Activated CD4-positive, alpha-beta T cell treated with anti-CD3 and anti-CD28 coated beads for 48 hours (primary cell): ENCODE measurements at places on chromosomes 5 and 9.

DNA sequence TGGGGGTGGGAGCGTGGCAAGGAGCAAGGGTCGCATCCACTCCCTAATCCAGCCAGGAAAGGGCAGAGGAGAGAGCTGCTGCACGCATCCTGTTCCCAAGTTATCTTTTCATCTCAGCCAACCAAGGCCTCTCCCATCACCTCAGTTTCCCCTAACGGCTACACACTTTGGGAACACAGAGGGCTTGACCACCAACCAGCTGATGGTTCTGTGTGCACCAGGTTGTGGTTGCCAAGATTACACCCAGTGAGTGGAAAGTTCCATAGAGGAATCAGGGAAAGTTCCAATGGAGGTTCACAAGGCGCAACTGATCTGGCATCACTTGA lies 53.9 kb downstream of the ADAM19 start:
- DNase-seq = no peak

GRCh38 chr9:27665136-27665535 lies 91.9 kb upstream of the C9orf72 start:
- DNase-seq = no peak

- peak; percentile 90 for DNase-seq
Measured at GRCh38 chr5:149828161-149829011, 98.3 kb downstream of the PPARGC1B start.

GRCh38 chr9:115262477-115262876 lies 144.5 kb upstream of the TNC start:
- no peak for DNase-seq

GRCh38 chr9:94761481-94761880 lies 35.0 kb downstream of the AOPEP start:
- DNase-seq = no peak

DNA sequence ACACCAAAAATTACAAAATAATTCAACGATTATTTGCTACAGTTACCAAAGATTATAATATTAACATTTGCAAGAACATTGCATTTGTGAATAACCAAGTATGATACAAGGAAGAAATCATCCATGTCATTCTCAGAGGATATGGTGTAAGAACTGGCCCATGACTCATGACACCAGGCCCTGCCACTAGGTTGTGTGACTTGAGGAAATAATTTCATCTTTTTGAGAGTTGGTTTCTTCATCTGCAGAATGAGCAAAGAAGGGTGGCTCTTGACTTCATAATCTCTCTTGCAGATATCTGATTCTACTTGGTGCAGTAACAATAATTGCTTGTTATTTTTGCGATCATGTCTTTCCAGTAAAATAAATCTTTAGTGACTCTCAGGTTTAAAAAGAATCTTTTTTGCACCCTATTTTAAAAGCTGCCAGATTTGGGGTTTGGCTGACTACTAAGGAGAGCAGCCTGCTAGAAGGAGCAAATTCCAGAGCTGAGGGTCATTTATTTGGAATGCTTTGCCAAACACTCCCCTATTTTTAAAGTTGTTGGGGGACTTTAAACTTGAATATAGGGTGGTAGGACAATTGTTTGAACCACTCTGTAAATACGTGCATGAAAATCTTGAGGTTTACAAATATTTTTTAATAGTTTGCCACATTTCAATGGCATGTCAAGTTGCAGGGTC lies 23.5 kb downstream of the ITGA1 start:
- peak; percentile 9 for DNase-seq

DNA sequence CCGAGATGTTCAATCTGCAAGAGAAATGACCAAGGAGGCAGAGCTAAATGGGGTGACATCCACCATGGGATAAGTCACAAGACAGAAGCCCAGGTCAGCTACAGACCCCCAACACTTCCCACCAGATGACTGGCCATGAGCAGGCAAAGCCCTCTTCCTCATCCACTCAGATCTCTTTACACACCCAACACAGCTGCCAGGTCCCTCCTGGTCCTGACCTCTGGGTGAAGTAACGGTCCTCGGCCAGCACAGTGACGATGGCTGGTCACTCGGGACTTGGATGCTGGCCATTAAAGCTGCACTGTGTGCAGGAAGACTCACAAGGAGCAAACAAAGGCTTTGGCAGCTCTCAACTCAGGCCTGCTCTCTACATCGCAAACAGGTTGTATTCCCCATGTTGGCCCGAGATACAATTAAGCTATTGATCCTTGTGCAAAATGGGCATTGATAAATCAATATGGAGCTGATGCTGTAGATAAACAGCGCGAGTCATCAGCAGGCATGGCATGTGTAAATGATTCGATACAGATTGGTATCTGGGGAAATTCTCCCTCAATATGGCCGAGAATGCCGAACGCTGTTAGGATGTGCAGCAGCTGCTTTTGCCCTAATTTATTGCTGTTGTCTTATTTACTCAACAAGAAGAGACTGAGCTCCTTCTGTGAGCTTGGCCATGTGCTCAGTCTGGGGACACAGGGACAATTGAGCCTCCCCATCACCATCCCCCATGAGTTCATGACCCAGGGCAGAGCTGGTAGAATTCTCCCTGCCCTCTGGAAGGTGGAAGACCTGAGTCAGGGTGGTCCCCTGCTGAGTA lies 98.7 kb downstream of the C5orf15 start:
- DNase-seq = no peak

GRCh38 chr5:93567424-93567823 lies 13.6 kb downstream of the NR2F1-AS1 start:
- no peak for DNase-seq
